ENCODE measurements at places on chromosomes 5 and 9.

DNA sequence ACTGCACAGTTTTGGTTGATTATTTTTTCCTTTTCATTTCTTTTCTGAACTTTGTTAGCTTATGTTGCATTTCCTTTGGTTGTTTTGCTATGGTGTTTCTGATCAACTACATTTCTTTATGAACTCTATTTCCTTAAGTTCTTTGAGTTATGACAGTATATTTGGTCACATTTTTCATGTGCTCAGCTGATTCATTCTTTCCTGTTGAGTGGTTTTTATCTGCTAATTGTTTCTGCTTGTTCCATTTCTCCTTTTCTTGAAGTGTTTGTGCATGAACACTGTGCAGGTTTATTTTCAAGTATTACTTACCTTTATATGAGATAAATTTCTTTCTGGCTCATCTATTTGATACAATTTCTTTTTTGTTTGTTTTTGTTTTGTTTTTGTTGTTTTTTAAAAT lies 50.9 kb upstream of the MACIR start:
- DNase-seq: no peak

- DNase-seq: no peak
Measured at GRCh38 chr9:19378647-19379046, 1.4 kb downstream of the RPS6 start.

GRCh38 chr9:112125951-112126388 lies 49.1 kb downstream of the SUSD1 start:
- DNase-seq: no peak

DNA sequence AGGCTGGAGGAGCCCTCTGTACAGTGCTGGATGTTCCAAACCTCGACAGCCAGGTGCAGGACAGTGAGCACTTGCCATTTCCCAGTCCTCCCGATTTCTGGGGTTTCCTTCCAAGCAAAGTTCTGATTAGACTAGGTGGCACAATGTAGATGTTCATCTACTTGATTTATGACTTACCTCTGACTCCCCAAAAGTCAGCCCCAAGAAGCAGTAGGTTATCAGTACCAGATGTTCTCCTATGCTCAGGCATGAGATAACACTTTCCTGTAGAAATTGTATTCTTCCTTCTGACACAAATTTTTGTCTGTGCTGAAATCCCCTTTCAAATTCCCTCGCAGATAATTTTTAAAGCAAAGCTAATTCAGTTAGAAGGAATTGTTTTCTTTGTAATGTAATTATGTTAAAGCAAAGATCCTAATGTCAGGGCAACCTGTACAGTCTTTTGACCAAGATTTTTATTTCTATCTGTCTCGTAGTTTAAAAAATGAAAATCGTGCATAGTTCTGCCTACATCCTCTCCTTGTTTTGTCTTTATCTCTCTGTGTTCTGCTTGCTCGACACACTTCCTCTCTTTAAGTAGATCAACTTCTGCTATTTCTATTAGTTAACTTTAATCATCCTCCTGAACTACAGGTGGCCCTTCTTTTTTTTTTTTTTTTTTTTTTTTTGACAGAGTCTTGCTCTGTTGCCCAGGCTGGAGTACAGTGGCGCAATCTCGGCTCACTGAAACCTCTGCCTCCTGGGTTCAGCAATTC lies 102.4 kb upstream of the PJA2 start:
- DNase-seq: no peak

DNA sequence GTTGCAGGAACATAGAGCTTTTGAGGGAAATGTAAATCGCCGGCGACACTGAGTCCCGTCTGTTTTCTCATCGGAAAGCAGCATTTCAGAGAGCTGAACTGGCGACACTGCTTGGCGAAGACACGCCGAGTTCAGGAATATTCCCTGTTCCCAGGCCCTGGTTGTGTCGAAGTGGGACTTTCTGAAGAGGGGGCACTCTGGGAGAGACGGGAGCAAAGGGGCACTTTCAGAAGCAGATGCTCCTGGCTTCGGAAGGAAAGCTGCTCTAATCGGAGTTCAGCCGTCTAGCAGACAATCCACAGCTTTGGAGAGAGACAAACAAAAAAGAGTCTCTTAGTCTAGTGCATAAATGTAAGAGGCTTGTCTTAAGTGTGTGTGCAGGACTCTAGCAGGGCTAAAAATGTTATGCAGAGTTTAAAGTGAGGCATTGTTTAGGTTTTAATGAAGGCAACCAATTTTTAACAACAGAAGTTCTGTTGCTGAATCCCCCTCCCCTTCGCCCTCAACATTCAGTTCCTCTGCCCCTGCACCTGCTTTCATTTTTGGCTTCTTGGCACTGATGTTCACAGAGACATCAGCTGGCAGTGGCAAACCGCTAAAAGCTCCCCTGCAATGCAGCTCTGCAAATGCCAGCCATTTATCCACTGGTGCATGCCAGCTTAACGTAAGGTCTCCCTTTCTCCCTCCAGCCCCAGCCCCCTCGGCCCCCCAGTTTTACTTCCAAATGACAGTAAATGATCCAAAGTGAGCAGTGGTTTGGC lies 289.5 kb upstream of the MPDZ start:
- no peak for DNase-seq

DNA sequence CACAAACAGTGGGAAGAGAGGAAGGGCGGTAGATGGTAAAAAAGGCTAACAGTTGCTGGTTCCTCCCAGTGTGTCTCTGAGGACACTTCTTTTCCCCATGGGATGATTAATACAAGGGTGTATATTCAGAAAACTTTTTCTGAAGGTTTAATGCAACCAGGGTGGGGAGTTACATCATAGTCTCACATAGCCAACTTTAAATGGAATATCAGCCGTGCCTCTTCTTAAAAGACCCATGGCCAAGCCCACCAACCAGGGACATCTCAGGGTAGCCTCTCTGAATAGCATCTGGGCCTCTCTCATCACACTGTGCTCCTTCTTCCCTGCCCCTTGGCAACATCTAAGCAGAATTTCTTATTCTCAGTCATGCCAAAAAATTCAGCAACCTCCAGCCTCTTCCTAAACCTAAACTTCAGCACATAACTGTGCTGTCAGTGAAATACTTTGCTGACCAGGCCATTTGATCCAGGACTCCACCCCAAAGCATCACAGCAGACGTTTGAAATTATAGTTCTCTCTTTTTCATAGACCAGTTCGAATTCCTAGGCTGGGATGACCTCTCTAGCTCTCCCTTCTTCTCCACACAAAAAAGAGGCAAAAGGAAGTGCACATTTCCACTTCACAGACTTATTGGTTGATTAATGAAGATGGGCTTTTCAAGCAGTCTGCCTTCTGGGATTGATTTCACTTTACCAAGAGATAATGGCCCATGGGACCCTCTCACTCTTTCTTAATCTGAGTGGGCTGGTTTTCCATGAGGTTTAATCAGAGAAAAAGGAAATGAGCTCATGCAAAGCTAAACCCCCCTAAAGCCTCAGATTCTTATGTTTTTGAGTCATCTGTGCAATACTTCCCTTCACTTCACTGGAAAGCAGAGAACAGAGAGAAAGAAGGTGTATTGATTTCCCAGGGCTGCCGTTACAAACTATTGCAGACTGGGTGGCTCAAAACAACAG lies 85.1 kb upstream of the RAI14 start:
- DNase-seq: no peak

- no peak for DNase-seq
Measured at GRCh38 chr5:147403651-147404640, 105.9 kb downstream of the DPYSL3 start.

DNA sequence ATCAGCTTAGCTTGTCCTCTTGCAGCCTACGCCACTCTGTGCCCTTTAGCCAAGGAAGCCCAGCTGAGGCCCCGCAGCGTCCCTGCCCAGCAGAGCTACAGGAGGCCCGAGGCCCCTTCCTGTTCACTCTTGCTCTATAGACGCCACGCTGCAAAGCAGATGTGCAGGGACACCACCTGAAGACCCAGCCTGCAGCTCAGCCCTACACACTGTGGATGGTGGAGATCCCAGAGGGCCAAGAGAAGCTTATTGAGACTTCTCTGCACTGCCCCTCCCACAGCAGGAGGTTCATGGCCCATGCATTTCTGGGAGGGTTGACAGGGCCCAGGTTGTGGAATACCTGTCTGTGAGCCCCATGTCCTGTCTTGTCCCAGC lies 33.6 kb downstream of the IRF1 start:
- DNase-seq: no peak

DNA sequence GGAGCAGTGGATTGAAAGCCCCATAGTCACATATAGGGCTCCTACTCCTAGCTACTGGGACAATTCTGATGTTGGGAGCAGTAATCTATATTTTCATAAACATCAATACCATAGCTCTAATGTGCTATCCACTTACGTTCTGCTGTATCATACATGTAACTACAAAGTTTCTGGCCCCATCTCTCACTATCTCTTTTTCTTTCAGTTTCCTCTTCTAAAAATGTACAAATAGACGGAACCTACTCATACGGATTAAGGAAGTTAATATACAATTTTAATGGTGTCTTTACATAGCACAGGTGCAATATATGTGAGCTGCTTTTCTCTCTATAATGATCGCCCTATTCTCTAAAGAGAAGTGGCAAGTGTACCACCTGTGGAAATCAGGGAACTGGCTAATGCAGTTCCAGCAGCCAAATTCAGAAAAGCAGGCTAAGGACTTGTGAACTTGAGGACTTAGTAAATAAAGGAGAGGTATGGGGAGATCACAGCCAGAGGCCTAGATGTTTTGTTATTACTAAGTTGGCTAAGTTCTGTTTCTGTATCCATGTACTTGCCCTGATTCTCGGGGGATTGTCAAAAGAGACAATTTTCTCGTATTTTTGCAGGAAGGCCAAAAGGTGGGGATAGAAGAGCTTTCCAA lies 1021.9 kb downstream of the CDH12 start:
- DNase-seq: no peak

- DNase-seq: no peak
Measured at GRCh38 chr5:1760656-1761452, 38.8 kb downstream of the MRPL36 start.

Data from stimulated activated CD4-positive, alpha-beta T cell treated with anti-CD3 and anti-CD28 coated beads, Interleukin-1b, Interleukin-23, amount 100 ng/mL, for 48 hours (primary cell).